ENCODE measurements at places on chromosomes 12 and 14. TPM values are rescaled to one million over a fixed set of nuclear protein-coding genes. Genes with fewer than 3 reads are reported as not detected.

The PLEKHG3 gene
- 9.2 TPM for polyA plus RNA-seq

GRCh38 chr12:97601934-97602720 is 139.5 kb downstream of the RMST start:
- no peak for DNase-seq
- no peaks in the 10 kb centered on the region for H3K36me3 ChIP-seq
- no peaks in the 10 kb centered on the region for H3K4me1 ChIP-seq
- no peak overlapping the region for H3K27ac ChIP-seq
- no peaks in the 10 kb centered on the region for H3K27me3 ChIP-seq
- no peak overlapping the region for H3K4me3 ChIP-seq

The PTPRQ gene
- not detected for polyA plus RNA-seq

- H3K4me1 ChIP-seq, result no peaks in the 10 kb centered on the region
- no peak overlapping the region for H3K4me3 ChIP-seq
- no peaks in the 10 kb centered on the region for H3K36me3 ChIP-seq
- DNase-seq, result no peak
Measured at GRCh38 chr12:18955594-18955993, 173.9 kb upstream of the PLEKHA5 start.

DNA sequence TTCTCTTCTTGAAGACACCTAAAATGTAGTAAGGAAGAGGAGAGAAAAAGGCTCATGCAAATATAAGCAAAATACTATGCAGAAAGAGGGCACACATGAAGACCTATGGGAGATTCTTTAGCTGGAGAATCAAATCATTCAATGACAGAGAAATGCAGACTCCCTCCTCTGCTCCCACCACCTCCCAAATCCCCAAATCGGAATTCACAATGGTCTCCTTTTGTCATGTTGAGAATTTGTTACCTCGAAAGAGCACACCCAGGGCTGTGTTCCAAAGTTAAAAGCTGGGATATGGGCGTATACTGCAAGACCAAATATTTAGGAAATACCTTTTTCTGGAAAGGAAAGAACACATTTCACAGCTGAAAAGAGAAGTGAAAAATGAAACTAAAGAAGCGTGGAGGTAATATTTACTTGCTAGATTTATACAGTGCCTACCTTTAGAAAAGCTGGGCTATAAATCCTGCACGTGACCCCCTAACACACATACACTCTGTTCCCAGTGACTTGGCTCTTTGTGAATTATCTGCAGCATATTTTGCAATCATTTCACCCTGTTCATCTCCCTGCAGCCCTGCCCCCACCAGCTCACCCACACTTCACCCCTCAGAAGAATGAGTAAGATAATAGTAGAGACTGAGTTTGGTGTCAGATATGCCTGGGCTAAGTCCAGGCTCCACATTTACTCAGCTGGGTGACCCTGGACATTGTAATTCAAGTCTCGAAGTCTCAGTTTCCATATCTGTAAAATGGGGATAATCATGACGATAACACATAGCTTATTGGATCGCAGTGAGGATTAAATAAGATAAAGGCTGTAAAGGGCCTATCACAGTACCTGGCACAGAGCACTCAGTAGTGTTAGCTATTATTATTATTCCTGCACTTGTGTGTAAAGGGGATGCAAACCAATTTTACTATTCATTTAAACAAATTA is 2.9 kb upstream of the CACNA1C start:
- no peaks in the 10 kb centered on the region for H3K36me3 ChIP-seq
- no peaks in the 10 kb centered on the region for H3K4me1 ChIP-seq
- no peak overlapping the region for H3K4me3 ChIP-seq
- H3K27ac ChIP-seq, result no peak overlapping the region

The GALNT9 gene
- 0.15 TPM for polyA plus RNA-seq

- no peak overlapping the region for H3K4me3 ChIP-seq
- no peaks in the 10 kb centered on the region for H3K4me1 ChIP-seq
- no peak for DNase-seq
- no peaks in the 10 kb centered on the region for H3K36me3 ChIP-seq
- H3K27ac ChIP-seq, result no peak overlapping the region
- no peaks in the 10 kb centered on the region for H3K27me3 ChIP-seq
Measured at GRCh38 chr14:94797887-94798286, 28.0 kb upstream of the GSC start.

The FAM186B gene
- not detected for polyA plus RNA-seq

DNA sequence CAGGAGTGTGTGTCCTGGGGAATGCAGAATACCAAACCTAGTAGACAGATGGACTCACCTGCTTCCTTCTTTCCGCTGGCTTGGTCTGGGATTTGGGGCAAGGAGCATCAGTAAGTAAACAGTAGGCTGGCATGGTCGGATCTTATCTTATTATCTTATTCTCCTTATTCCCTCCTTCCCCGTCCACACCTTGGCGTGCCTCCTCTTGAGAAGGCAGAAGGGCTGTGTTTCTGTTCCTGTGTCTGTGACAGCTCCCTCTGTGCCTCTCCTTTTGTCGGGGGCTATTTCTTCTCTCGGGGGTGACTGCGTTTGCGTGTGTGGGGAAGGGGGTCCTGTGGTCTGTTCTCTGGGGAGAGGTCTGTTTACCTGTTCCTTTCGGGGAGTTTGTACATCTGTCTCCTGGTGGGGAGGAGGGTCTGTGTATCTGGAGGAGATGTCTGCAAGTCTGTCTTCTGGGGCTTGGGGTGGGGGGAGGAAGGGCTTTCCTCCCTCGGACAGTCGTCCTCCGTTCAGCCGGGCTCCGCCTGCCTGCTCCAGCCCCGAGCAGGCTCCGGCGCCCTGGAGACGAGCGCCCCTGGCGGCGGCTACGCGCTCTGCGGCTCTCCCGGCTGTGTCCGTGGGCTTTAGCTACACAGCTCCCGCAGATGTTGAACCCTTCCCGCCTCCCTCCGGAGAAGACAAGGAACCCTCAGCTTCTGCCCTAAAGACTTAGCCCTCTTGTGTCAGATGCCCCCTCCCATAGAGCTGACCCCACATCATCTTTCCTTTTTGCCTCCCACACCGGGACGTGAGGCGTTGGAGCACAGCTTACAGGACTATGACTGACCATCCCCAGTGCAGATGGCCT is 4.4 kb downstream of the KRT86 start:
- peaks cover 32% of the 10 kb centered on the region for H3K4me1 ChIP-seq
- no peaks in the 10 kb centered on the region for H3K36me3 ChIP-seq
- H3K27ac ChIP-seq, result no peak overlapping the region
- H3K27me3 ChIP-seq, result no peaks in the 10 kb centered on the region
- DNase-seq, result peak; percentile 85

DNA sequence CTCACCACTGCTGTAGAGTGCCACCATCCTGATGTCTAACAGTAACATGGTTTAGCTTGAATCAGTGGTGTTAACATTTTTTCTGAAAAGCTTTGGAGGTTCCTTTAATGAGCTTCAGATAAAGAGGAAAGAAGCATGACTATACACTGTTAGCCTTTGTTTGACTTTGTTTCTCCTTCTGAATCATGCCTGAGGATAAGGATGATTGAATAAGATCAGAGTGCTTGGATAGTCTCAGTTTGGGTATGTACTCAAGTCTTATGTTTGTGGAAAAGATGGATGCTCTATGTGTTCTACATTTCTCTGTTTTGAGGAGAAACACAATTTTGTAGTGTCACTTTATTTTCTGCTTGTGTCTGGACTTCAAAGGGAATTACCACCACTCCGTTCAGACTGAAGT is 42.0 kb downstream of the GPATCH2L start:
- H3K4me3 ChIP-seq, result no peak overlapping the region
- no peak overlapping the region for H3K27ac ChIP-seq
- peaks cover 25% of the 10 kb centered on the region for H3K36me3 ChIP-seq

DNA sequence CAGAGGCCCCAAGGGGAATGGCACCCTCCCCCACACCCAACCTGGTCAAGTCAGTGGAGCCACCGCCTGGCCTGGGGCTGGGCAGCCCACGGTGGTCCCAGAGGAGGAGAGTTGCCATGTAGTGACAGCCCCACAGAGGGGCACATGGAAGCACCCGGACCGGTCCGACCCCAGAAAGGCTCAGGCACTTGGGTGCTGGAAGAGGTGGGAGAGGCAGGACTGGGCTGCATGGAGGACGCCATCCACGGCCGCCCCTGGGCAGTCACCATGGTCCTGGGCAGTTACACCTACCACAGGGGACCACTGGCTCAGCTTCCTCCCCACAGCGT is 37.9 kb upstream of the TMEM179 start:
- H3K27me3 ChIP-seq, result peaks cover 18% of the 10 kb centered on the region
- no peak overlapping the region for H3K27ac ChIP-seq
- no peaks in the 10 kb centered on the region for H3K36me3 ChIP-seq
- no peak for DNase-seq
- no peak overlapping the region for H3K4me3 ChIP-seq

GRCh38 chr14:36935976-36936678 is 236.3 kb downstream of the SLC25A21 start:
- no peaks in the 10 kb centered on the region for H3K27me3 ChIP-seq
- H3K4me3 ChIP-seq, result no peak overlapping the region
- no peak overlapping the region for H3K27ac ChIP-seq
- DNase-seq, result no peak

- peaks cover 28% of the 10 kb centered on the region for H3K4me1 ChIP-seq
- no peaks in the 10 kb centered on the region for H3K36me3 ChIP-seq
- H3K27me3 ChIP-seq, result no peaks in the 10 kb centered on the region
- DNase-seq, result no peak
- no peak overlapping the region for H3K4me3 ChIP-seq
Measured at GRCh38 chr14:101957406-101958234, 6.8 kb upstream of the DYNC1H1 start.

- H3K4me3 ChIP-seq, result no peak overlapping the region
- H3K36me3 ChIP-seq, result no peaks in the 10 kb centered on the region
- H3K4me1 ChIP-seq, result no peaks in the 10 kb centered on the region
- DNase-seq, result no peak
Measured at GRCh38 chr12:13154027-13154538, 42.4 kb upstream of the EMP1 start.

GRCh38 chr12:65821336-65821735 is 2.9 kb upstream of the HMGA2 start:
- no peak overlapping the region for H3K4me3 ChIP-seq
- peaks cover 38% of the 10 kb centered on the region for H3K27me3 ChIP-seq
- H3K27ac ChIP-seq, result no peak overlapping the region
- DNase-seq, result no peak
- no peaks in the 10 kb centered on the region for H3K36me3 ChIP-seq

- H3K36me3 ChIP-seq, result no peaks in the 10 kb centered on the region
- peak overlapping the region; percentile 80 for H3K4me3 ChIP-seq
- DNase-seq, result peak; percentile 98
- no peaks in the 10 kb centered on the region for H3K27me3 ChIP-seq
Measured at GRCh38 chr14:52553671-52554575, 1.3 kb downstream of the GPR137C start.

DNA sequence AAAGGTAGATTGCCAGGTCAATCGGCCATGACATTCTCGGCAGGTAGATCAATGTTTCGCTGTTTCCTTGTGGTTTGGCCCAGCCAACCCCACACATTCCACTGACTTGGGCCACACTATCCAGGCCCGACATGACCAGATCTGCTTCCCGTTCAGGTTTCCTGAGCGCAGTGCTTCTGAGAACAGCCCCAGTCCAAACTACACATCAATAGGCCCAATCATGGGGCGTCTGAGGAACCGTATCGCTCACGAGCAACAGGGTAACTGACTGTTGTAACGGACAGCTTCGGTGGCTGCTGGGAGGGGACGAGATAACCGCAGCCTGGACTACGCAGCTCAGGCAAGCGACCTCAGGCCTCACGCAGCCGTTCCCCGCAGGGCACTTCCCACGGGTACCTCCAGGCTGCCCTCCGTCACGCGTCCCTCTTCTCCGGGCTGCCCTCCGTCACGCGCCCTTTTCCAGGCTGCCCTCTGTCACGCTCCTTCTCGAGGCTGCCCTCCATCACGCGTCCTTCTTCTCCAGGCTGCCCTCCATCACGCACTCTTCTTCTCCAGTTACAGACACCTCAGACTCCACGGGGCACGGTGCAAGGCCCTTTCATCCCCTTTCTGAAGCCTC is 14.7 kb downstream of the ZNF605 start:
- H3K4me3 ChIP-seq, result no peak overlapping the region
- H3K4me1 ChIP-seq, result no peaks in the 10 kb centered on the region
- H3K27me3 ChIP-seq, result no peaks in the 10 kb centered on the region
- no peak for DNase-seq

The EGLN3 gene
- polyA plus RNA-seq, result 13.9 TPM

DNA sequence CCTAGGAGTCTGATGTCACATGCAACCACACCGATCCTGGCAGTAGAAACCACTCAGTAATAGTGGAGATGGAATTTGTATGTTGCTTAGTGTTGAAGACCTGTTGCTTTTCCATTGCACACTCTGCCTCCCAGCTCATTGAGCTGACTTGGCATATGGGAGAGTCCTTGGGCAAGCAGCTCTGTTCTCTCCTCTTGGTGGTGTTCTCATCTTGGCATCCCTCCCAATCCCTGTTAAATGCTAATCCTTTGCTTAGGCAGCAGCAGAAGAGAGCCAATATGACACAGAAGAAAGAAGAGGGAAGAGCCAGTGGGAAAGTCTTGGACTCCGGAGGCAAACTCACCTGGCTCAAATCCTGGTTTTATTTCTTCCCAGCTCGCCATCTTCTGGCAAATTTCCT is 178.0 kb upstream of the CAND1 start:
- DNase-seq, result no peak
- H3K36me3 ChIP-seq, result no peaks in the 10 kb centered on the region
- H3K4me3 ChIP-seq, result no peak overlapping the region
- no peaks in the 10 kb centered on the region for H3K27me3 ChIP-seq
- no peaks in the 10 kb centered on the region for H3K4me1 ChIP-seq

DNA sequence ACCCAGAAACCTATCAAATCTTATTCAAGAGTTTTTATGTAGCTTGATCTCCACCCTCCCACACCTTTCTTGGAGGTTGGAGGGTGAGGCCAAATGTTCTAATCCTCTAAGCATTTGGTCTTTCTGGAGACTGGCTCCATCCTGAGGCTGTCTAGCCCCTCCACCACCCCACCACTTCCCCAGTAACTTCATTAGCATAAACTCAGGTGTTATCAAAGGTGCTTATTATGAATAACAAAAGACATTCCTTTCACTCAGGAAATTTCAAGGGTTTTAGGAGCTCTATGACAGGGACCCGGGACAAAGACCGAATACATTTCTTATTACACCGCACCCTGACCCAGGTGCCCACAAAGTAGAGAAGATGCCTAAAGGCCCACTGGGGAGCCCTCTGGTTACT is 2.8 kb upstream of the TMEM229B start:
- H3K27ac ChIP-seq, result no peak overlapping the region
- no peak overlapping the region for H3K4me3 ChIP-seq
- H3K36me3 ChIP-seq, result no peaks in the 10 kb centered on the region
- no peaks in the 10 kb centered on the region for H3K27me3 ChIP-seq
- no peak for DNase-seq
- H3K4me1 ChIP-seq, result peaks cover 14% of the 10 kb centered on the region
